ENCODE measurements at places on chromosomes 12 and 14. TPM values are rescaled to one million over a fixed set of nuclear protein-coding genes. Genes with fewer than 3 reads are reported as not detected.

BICDL1 gene
- 0.17 TPM for total RNA-seq

PCED1B gene
- 0.49 TPM for total RNA-seq

PLBD1 gene
- 36.3 TPM for total RNA-seq

KRT5 gene
- not detected for total RNA-seq

GRCh38 chr12:90037740-90038139 is 329.1 kb upstream of the ATP2B1 start:
- DNase-seq = no peak

GRCh38 chr12:55946553-55946952 is 15.6 kb downstream of the DGKA start:
- no peak for DNase-seq

DNA sequence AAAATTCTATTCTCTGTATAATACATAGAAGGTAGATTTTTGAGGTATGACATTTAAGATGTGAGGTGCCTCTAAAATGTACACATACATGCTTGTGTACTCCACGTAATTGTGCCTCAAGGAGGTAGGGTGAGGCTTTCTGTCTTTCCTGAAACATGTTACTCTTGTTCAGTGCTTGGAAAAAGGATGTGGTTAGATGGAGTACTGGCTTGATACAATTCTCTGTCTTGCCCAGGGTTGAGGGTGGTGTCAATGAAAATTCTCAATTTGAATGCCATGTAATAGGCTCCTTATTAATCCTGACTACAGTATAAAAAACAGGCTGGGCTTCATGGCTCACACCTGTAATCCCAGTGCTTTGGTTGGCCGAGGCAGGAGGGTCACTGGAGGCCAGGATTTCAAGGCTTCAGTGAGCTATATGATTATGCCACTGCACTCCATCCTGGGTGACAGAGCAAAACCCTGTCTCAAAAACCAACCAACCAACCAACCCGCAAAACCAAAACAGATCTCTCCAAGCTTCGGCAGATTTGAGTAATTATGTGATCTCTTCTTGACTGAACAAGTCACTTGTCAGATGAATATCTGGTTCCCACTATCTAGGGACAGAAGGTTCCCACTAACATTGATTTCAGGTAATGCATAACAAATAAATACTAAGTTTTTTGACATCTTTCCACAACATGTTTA is 41.6 kb downstream of the RCOR1 start:
- no peak for DNase-seq

GRCh38 chr12:42862055-42862454 is 272.5 kb upstream of the PRICKLE1 start:
- no peak for DNase-seq

DNA sequence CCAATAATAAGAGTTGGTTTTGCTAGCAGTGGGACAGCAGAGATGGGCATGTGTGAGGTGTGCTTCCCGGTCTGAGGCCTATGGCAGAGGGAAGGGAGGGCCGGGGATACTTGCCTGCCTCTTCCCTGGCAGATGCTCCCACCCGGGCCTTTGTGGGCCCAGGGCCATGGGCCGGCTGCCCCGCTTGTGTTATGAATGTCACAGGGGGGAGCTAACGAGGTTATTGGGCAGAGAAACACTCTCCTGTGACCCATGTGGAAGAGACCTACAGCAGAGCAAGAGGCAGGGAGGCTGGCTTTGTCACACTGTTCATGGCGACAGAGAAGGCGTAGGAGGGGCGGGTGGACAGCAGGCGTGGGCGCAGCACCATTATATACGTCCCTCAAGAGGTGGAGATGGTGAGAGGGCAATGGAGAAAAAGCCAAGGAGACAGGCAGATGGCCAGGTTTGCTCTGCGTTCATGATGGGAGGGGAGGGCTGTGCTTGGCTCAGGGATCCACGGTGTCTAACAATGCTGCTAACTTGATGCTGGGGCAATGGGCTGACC is 13.3 kb downstream of the CCND2 start:
- DNase-seq = no peak

- DNase-seq = no peak
Observed at GRCh38 chr12:88431246-88431645, 149.0 kb downstream of the KITLG start.

DNA sequence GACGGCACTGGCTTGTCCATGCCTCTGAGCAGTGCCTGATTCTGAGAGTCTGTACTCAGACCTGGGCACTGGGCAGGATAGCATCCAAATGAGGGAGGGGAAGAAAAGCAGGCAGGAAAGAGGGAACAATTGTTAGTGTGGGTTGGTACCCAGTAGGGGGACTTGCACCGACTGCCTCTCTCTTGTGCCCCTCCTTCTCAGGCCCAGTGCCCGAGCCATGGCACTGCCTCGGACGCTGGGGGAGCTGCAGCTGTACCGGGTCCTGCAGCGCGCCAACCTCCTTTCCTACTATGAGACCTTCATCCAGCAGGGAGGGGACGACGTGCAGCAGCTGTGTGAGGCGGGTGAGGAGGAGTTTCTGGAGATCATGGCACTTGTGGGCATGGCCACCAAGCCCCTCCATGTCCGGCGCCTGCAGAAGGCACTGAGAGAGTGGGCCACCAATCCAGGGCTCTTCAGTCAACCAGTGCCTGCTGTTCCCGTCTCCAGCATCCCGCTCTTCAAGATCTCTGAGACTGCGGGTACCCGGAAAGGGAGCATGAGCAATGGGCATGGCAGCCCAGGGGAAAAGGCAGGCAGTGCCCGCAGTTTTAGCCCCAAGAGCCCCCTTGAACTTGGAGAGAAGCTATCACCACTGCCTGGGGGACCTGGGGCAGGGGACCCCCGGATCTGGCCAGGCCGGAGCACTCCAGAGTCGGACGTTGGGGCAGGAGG is 2.2 kb downstream of the NAB2 start:
- DNase-seq = no peak

GRCh38 chr12:92928421-92928961 is 604 bp downstream of the EEA1 start:
- peak; percentile 51 for DNase-seq

DNA sequence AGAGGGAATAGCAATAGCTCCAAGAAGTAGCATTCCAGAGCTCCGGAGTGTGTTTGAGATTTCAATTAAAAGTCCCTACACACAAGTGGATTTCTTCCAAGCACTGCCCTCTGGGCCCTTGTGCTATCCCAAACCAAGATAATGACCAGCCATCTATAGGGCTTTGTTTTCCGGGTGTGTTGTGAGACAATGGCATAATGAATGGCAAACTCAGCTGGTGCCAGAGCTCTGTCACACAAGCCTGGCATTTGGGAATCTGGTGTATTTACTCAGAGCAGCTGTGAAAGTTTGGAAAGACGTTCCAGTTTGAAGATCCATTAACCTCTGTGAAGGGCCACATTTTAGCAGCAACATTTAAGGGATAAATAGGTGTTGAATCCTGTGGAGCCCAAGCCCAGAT is 61.2 kb upstream of the TMTC2 start:
- no peak for DNase-seq

GRCh38 chr12:89883630-89884389 is 175.2 kb upstream of the ATP2B1 start:
- DNase-seq = no peak

GRCh38 chr14:35814371-35815005 is 5.4 kb upstream of the RALGAPA1 start:
- peak; percentile 29 for DNase-seq

All from heart right ventricle (tissue), 16 donors.